NB4 (cell line): ENCODE measurements at places on chromosomes 5 and 9.
A peak's percentile ranks its signal among the peaks of the same experiment; 100 is the strongest.

DNA sequence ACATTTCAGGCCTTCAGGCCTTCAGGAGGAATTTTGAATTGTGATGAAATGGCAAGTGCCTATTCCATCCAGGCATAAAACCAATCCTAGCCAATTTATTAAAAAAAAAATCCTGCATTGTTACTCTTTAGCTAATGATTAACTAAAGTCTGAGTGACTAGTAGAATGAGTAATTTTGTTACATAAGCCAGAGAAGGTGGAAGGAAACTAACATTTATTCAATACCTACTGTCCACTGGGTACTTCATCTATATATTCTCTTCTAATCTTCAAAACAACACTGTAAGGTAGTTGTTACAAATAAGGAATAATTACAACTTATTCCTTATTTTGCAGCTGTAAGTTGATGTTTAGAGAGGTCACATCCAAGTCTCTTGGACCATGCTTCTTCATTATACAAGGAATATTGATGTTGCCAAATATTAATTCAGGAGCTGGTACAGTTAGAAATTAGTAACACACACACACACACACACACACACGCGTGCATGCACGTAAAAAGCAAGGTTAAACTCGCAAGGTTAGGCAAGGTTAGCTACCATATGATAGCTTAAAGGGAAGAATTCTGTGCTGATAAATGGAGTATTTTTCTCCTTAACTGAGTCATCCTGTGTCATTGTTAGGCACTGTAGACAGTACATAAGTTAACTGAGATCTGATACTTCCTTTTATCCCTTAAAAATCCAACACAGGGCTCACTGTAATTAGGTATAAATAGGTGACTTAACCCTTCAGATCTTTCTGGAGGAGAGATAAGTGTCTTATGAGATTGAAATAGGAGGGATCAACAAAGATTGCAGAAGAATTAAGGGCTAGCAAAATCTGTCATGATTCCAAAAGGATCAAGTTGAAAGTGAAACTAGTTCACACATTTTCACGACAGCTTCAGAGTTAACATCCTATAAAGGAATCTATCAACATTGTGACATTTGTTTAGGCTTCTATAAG lies 596.9 kb downstream of the PDE4D start:
- peak; percentile 13 for DNase-seq

- no peak for DNase-seq
These were observed 92.1 kb downstream of the TLE4 start for GRCh38 chr9:79663878-79664277.

- DNase-seq, result no peak
These were observed 18.2 kb downstream of the ATP10B start for GRCh38 chr5:160833806-160834205.

GRCh38 chr5:116525674-116526073 lies 48.9 kb downstream of the SEMA6A start:
- DNase-seq, result no peak

DNA sequence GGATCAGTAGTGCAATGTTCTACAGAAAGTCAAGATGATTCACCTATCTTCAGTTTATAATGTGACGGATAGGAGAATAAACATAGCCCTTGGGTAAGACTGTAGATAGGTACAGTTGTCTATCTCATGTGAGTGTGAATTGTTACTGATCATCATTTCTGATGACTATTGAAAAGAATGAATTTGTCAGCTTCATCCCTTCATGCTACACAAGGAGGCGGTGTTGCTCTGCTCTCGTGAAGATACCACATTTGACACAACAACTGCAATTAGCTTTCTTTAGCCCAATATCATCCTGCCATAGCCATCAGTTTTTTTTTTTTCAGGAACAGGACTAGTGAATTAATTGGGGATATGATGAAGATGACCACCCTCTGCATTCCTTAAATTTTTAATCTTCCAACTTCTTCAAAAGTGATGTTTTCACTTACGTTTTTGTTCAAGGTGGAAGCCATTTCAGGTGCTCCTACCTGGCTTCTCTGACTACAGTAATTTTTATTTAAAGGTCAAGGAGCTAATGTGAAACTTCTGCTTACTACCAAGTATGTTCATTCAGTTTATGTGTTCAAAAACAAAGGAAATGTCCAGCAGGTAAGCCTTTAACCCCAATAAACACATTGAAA lies 152.9 kb upstream of the MOCS2 start:
- peak; percentile 14 for DNase-seq

GRCh38 chr5:25754895-25755294 lies 1110.1 kb upstream of the CDH10 start:
- peak; percentile 32 for DNase-seq

- DNase-seq, result no peak
These were observed 260.7 kb downstream of the CHSY3 start for GRCh38 chr5:130164966-130165365.

DNA sequence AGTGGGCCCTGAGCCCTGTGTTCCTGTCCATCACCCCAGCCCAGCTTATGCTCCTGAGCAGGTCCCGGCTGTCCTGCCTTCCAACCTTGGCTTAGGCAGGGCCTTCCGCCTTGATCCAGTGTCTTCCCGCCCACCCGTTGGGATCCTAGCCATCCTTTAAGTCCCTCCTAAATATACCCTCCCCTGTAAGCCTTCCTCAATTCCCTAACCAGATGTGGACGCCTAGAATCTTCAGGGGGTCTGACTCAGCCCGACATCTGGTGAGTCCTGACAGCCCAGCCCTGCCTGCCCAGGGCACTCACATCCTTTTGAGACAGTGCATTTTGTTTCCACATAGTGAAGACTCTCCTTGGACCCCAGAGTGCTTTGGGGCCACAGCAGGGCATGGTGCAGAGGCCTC lies 23.7 kb downstream of the SLC6A7 start:
- DNase-seq, result peak; percentile 32

DNA sequence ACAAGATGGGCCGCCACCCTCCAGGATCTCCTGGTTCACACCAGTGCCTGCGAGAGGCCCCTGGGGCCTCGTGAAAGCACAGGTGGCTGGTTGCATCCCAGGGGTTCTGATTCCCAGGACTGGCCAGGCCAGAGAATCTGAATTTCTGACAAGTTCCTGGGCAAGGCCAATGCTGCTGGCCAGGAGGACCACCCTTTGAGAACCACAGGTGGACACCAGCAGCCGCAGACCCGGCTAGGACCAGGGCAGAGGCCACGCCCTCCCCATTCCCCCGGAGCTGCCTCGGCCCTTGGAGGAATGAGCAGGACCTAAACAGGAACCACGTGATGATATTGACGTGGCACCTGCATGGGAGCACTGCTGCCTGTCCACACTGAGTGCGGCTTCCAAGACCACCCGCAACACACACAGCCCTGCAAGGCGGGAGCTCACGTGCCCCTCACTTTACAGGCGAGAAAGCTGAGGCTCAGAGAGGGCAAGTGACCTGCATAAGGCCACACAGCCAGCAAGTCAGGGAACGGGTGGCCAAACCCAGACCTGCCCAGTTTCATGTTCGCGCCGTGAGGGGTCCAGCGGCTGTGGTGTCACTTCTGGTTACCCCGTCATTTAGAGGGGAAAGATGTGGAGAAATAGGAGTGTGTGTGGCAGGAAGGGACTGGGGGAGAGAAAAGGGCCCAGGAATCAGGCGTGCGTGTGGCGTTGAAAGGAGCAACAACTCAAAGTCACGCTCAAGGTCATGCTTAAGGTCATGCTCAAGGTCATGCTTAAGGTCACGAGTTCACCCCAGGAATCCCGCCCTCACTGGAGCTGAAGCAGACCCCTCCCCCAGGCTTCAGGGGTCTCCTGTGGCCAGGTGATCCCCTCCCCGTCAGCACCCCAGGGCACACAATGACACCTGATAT lies 105.9 kb upstream of the IER5L start:
- no peak for DNase-seq

DNA sequence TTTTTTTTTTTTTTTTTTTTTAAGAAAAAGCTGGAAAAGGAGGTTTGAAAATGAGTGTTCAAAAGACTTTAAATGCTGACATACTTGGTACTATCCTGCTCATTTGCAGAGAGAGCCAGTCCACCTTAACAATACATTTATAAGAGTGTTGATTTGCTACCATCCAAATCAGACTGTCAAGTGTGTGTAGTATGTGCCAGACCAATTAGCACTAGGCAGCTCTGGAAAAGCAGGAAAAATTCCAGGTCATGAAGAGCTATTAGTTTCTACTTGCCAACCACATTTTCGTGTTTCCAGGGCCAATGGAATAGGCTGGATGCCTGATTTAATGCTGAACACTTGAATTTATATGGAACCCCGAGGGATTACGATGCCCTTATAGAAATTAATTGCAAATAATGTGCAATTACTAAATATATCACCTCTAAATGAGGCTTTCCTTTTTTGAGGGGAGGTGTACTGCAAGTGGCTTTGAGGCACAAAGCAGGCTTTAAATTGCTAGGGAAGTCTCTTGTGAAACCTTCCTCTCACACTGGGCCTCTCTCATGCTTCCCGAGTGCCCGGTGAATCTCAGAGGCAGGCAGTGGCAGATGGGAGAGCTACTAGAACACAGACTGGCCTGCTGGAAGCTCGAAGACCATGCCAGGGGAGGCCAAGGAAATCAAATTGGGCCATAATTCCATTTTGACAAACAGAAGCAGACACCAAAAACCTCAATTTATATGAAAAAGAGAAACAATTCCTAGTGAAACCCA lies 178.7 kb downstream of the PPP2R2B start:
- DNase-seq, result no peak

GRCh38 chr5:134511796-134512660 lies 13.4 kb upstream of the JADE2 start:
- DNase-seq, result peak; percentile 47

DNA sequence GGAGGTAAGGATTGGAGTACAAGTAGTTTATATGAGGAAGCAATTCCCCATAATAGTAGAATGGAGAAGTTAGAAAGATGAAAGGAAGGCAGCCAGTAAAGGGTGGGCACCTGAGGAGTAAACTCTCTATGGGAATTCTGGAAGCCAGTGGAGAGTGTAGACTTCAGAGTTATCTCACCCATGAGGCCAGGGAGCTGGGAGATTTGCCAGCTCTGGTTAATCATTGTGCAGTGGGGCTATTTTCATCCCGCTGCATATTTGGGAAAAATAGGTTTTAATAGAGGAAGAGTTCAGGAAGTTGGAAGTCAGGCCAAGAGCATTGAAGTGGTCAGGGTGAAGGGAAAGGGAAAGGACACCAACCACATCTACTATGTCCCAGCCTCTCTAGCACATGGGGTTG lies 242.3 kb upstream of the BRINP1 start:
- DNase-seq, result no peak

GRCh38 chr9:136876476-136876875 lies 9.8 kb upstream of the TRAF2 start:
- DNase-seq, result no peak
